ENCODE measurements at places on chromosomes 4 and X.

DNA sequence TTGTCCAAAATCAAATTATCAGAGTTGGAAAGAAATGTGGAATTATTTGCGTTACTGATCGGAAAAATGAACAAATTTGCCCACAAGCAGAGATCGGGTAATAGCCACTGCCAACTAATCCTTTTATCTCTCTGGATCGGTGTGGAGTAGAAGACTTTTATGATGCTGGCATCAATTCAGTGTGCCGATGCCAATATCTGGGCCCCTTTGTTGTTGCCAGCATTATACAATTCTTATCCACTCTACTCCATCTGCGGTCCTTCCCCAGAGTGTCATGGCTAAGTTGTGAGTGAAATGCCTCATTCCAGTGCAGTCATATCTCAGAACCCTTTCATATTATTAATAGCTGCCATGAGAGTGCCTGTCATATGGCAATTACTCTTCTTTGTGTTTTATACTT is 660.2 kb downstream of the ADGRL3 start:
- DNase-seq, result no peak

DNA sequence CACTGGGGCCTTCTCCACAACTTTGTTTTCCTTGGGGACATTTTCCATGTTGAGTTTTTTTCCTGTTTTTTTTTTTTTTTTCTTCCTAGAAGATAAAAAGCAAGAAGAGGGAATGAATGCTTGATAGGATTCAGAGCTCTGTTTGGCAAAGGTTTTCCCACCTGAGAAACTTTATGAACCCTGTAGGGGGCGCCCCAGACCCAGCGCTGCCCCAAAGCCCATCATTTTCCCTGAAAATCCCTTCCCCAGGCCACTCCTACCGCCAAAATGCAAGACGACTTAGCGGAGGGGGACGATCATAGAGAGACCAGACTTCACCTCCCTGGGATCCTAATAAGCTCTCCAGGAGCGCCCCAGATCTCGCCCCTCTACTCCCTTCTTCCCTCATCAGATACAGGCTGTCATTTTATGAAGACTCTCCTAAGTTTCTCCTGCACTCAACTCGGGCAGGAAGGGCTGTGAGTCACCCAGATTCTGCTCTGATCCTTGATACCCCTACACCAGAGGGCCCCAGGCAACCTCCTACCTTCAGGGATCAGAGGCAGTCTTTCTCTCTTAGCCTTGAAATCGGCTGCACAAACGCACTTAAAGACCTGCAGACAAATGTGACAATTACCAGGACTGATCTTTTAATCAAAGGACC is 1.4 kb downstream of the BEX5 start:
- DNase-seq, result no peak

DNA sequence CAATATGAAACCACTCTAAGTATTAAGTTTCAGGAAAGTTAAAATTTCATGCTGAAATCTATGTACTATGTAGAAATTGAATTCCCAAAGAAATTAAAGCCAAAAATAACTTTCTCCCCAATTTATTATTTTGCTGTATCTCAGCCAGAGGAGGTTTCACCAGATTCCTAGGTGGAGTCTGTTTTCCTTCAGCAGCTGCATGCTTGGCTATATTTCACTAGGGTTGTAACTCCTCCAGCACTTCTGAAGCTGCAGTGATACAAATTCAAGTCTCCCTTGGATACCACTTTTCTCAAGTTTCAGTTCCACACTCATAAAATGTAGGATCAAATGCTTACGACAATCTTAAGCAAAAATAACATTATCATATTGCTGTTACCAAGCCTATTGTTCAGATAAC is 41.2 kb upstream of the ZC4H2 start:
- no peak for DNase-seq

- no peak for DNase-seq
Measured at GRCh38 chrX:78769946-78770345, 22.4 kb downstream of the LPAR4 start.
